ENCODE measurements at places on chromosomes 12 and 14.

- no peak for DNase-seq
Observed at GRCh38 chr12:730550-730949, 21.8 kb upstream of the WNK1 start.

DNA sequence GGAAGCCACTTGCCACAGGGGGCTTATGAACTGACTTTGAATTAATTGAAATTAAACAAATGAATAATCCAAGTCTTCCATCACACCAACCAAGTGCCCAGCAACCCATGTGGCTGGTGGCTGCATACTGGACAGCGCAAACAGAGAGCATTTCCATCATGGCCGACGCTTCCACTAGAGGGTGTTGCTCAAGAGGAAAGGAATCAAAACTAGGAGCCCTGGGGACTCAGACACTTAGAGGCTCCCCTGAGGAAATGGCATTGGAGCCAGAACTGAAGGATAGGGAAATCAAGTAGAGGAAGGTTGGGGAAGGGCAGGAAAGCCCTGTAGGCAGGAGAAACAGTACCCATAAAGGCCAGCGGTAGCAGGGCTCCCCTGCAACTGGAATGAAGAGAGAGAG lies 50.6 kb upstream of the NUAK1 start:
- DNase-seq = no peak

DNA sequence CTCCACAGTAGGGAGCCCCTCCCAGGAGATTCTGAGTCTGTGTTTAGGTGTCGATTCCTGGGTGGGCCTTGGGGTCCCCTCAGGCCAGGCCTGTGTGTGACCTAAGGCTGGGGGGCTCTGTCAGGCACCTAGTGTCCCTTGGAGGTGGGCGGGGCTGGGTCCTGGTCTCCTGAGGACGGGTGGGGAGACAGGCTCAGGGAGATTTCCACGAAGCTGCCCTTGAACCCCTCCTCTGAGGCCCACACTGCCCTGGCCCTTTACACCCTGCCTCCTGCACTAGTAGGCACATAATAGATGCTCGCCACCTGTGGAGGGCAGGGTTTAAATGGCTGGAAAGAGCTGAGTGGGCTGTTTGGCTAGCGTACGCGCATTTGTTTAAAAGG lies 32.9 kb downstream of the MEG3 start:
- no peak for DNase-seq

GRCh38 chr12:16012117-16012516 lies 101.0 kb downstream of the DERA start:
- no peak for DNase-seq

DNA sequence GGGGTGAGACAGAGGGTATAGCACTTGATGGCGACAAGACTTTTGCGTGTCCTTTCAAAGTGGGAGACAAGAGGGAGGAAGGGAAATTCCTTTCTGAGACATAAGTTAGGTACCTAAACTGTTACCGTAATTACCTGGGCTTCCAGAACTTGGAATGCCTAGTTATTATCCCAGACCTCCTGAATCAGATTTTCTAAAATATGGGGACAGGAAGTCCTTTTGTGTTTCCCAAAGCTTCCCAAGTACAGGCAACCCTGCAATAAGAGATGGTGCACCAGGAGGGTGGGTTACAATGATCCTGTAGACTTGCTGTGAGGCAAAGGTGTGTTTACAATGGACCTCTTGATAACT lies 83.9 kb downstream of the CMKLR1 start:
- no peak for DNase-seq

GRCh38 chr12:4943938-4944284 lies 34.2 kb downstream of the KCNA1 start:
- DNase-seq = no peak

DNA sequence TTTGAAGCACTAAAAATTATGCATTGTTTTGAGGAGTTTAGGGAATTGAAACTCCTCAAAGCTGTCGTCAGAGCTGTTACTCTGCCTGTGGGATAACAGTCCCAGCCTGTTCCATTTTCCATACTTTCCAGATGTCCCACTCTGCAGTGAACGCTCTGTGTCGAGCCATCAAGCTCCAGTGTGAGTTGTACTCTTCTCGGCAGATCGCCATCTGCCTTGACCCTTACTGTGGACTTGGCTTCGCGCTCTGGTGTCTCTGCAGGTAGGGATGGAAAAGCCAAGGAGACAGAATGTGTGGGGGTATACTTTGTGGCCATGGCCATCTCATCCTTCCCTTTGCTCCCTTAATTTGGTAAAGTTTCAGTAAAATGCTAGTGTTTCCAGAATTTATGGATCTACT lies 35.5 kb upstream of the ATF1 start:
- DNase-seq = no peak

DNA sequence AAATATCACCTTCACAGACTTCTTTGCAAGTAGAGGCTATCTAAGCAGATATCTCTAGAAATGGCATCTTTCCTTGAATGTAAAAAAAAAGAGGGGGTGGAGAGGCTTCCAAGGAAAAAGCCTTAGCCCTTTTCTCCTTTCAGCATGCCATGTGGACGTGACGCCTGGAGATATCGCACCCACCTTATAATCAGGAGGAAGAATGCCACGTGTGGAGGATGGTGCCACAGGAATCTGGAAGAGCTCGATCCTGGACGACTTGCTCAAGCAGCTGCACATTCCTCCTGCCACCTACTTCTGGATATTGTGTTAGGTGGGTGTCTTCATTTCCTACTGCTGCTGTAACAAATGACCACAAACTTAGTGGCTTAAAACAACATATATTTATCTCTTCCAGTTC lies 203.6 kb downstream of the NUAK1 start:
- DNase-seq = no peak

- DNase-seq = no peak
Observed at GRCh38 chr12:29534935-29535334, 37.4 kb upstream of the OVCH1 start.

All from hippocampal formation (tissue), 2 donors.